ENCODE measurements at places on chromosomes 11 and 22. TPM values are rescaled to one million over a fixed set of nuclear protein-coding genes. Genes with fewer than 3 reads are reported as not detected.

DNA sequence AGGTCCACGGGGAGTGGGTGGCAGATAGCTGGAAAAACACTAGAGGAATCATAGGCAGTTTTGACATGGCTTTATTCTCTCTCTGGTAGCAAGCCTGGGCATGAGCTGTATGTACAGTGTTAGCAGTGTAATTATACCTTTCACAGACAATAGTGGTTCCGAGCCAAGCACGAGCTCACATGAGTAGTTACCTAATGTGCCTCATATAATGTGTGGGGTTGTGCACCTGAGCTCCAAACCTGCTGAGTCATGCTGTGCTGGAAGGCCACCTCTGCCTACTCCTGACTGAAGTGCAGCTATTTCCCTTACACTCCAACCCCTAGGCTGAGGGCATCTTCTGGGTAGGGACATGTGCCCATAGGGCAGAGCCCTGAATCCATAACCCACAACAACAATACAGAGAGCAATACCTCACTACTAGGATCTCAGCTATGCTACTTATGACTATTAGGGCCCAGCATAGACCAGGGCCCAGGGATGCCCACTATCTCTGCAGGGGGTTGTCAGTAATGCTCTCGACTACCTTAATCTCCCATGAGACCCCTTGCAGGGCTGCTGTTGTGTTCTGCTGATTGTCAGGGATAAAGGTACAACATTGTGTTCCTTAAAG is 432.1 kb downstream of the DYNC2H1 start:
- no peak overlapping the region for H3K4me3 ChIP-seq
- no peak for DNase-seq
- H3K27ac ChIP-seq, result no peak overlapping the region
- no peaks in the 10 kb centered on the region for H3K27me3 ChIP-seq
- H3K36me3 ChIP-seq, result peaks cover 9% of the 10 kb centered on the region

Gene P4HA3
- total RNA-seq, result not detected

DNA sequence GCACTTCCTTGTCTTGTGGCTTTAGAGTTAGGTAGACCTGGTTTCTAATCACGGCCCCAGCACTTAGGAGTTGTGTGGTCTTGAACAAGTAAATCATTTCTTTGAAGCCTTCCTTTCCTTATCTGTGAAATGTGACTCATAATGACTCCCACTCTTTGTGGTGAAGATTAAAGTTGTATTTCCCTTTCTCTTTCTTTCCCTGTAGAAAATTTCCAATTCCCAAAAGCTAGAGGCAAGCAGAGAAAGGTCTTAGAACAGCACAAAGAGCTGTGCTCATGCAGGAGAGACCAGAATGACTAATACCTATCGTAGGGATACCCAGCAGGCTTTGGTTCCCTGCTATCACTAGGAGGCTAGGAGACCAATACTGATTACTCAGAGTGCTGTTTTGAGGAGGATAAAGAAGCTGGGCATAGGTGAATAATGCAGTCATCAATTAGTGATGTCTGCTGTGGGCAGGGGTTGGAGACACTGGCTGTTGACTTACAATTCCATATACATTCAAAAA is 270.7 kb upstream of the SYN3 start:
- no peak for DNase-seq
- H3K27me3 ChIP-seq, result no peaks in the 10 kb centered on the region
- no peak overlapping the region for H3K27ac ChIP-seq
- H3K36me3 ChIP-seq, result peaks cover 8% of the 10 kb centered on the region
- H3K4me3 ChIP-seq, result no peak overlapping the region
- peaks cover 11% of the 10 kb centered on the region for H3K4me1 ChIP-seq

Gene KRTAP5-2
- total RNA-seq, result not detected

GRCh38 chr11:107567739-107568335 is 2.3 kb upstream of the ALKBH8 start:
- H3K27ac ChIP-seq, result no peak overlapping the region
- H3K4me3 ChIP-seq, result no peak overlapping the region
- no peak for DNase-seq
- H3K27me3 ChIP-seq, result no peaks in the 10 kb centered on the region
- peaks cover 30% of the 10 kb centered on the region for H3K4me1 ChIP-seq

- H3K36me3 ChIP-seq, result no peaks in the 10 kb centered on the region
- H3K4me3 ChIP-seq, result no peak overlapping the region
- H3K27ac ChIP-seq, result no peak overlapping the region
- no peak for DNase-seq
- no peaks in the 10 kb centered on the region for H3K27me3 ChIP-seq
- peaks cover 22% of the 10 kb centered on the region for H3K4me1 ChIP-seq
Measured at GRCh38 chr11:11971906-11972547, 36.4 kb downstream of the DKK3 start.

Gene SSRP1
- total RNA-seq, result 218 TPM

DNA sequence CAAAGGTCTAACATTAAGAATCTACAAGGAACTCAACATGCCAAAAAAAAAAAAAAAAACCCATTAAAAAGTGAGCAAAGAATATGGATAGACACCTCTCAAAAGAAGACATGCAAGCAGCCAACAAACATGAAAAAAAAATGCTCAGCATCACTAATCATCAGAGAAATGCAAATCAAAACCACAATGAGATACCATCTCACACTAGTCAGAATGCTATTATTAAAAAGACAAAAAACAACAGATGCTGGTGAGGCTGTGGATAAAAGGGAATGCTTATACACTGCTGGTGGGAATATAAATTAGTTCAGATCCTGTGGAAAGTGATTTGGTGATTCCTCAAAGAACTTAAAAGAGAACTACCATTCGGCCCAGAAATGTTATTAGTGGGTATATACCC is 257.7 kb upstream of the PLET1 start:
- no peaks in the 10 kb centered on the region for H3K36me3 ChIP-seq
- no peak overlapping the region for H3K4me3 ChIP-seq

Data from WTC11 (cell line).